Tibial nerve (tissue), 4 donors: ENCODE measurements at places on chromosomes 7 and 10.

DNA sequence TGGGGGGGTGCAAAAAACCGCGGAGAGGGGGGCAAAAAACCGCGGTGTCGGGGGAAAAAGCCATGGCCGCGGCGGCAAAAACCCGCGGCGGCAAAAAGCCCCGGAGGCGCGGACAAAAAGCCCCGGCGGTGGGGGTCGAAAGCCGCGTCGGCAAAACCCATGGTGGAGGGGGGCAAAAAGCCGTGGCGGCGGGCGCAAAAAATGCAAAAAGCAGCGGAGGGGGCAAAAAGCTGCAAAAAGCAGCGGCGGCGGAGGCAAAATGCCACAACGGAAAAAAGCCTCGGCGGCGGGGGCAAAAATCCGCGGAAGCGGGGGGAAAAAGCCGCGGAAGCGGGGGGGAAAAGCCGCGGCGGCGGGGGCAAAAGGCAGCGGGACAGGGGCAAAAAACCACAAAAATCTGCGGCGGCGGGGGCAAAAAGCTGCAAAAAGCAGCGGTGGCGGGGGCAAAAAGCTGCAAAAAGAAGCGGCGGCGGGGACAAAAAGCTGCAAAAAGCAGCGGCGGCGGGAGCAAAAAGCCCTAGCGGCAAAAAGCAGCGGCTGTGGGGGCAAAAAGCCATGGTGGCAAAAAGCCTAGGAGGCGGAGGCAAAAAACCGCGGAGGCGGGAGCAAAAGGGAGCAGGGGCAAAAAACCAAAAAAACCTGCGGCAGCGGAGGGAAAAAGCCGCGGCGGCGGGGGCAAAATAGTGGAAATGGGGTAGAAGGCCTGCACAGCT is 418.9 kb downstream of the ZNF716 start:
- no peak for DNase-seq

- DNase-seq = no peak
Observed at GRCh38 chr10:1809139-1809741, 71.9 kb upstream of the ADARB2 start.

DNA sequence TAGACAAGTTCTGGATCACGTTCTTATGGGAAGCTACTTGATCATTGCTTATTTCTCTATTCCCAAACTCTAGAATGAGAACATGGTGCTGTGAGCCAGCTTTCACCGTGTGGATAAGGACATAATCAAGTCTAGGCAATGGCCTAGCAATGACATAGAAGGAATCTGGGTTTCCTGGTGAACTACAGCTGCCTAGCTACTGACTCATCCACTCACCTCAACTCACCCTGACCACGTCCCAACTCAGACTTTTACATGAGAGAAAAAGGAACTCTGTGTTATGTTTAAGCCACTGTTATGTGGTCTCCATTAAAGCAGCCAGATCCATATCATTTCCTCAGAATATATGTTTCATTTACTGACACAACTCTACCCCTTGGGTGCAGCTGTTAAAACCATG is 18.8 kb upstream of the MET start:
- no peak for DNase-seq

DNA sequence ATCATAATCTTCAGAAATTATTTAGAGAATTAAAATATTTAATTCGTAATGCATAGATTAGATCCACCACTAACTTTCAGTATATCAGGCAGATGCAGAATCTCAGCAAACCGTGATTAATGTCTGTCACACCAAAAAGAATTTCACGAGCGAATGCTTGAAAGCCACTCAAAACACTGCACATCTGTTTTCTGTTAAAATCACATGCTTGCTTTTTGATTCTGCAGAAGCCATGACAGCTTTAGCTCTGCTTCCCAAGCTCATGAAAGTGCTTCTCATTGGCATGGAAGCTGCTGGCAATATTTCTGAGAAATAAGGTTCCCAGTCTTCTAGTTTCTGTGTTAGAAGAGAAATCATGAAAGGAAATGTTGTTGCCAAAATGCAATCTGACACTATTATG is 837.8 kb upstream of the LRRN3 start:
- no peak for DNase-seq

- no peak for DNase-seq
Observed at GRCh38 chr10:71300555-71301370, 18.3 kb upstream of the SLC29A3 start.

GRCh38 chr7:13099154-13099795 is 411.8 kb downstream of the ARL4A start:
- no peak for DNase-seq

GRCh38 chr7:130324306-130324943 is 20.2 kb upstream of the CPA5 start:
- no peak for DNase-seq

DNA sequence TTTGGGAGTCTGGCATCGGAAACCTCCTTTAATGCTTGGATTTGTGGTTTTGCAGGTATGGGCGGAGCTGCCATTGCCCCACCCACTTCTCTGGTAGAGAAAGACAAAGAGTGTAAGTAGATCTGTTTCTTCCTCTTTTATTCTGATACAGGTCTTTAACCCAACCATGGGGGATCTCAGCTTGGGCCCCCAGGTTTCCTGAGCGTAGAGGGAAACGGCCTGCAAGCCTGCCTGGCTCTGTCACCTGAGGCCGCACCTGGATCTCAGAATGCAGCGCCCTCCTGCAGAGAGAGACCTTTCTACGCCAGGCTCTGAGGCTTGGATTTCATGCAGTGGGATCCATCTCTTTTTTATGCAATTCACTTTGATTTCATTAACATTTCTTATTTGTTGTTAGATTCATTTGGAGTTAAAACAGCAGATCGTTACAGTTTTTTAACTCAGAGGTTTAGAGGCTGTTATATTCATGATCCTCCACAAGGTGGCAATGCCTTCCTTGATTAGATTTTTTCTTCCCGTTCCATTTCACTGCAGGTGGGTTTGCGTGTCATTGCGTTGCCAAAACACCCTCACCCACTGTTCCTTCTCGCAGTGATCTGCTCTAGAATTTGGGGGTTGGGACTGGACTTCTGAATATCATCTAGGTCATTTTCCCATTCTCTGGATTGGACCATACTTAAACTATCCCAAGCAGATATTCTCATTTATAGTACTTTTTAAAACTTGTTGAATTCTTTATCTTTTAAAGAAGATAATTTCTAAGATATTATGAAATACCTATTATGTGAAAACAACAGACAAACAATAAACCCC is 20.0 kb downstream of the RBM17 start:
- DNase-seq = no peak

GRCh38 chr10:7945469-7946187 is 108.9 kb upstream of the GATA3 start:
- no peak for DNase-seq

GRCh38 chr7:80681272-80681885 is 42.9 kb downstream of the CD36 start:
- DNase-seq = no peak

DNA sequence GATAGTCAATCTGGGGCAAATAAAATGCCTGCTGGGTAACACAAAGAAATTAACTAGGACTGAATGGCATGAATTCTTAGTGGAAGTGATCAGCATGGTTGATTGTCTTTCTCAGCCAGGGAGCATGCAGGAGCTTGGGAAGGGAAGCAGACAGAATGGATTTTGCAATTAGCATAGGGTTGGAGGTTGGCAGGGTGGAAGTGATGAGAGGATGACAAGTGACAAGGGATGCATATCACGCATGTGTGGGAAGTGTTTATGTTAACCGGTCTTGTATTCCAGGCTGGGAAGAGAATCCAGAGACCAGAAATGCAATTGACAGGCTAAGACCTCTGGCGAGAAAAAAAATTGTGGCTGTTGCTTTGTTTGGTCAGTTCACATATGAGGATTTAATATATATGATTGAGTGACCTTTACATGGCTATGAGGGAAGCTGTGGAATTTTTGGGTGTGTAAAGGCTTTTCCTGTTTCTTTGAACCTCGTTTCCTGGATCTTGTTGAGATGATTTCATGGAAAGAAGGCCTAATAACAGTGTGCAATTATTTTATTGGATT is 8.3 kb downstream of the MDFIC start:
- no peak for DNase-seq

GRCh38 chr10:93601146-93601773 is at the start of gene RBP4:
TSS of gene RBP4 (minus strand) at chr10:93601235. CDS start at chr10:93601028, 207 bp downstream.
- DNase-seq = no peak

DNA sequence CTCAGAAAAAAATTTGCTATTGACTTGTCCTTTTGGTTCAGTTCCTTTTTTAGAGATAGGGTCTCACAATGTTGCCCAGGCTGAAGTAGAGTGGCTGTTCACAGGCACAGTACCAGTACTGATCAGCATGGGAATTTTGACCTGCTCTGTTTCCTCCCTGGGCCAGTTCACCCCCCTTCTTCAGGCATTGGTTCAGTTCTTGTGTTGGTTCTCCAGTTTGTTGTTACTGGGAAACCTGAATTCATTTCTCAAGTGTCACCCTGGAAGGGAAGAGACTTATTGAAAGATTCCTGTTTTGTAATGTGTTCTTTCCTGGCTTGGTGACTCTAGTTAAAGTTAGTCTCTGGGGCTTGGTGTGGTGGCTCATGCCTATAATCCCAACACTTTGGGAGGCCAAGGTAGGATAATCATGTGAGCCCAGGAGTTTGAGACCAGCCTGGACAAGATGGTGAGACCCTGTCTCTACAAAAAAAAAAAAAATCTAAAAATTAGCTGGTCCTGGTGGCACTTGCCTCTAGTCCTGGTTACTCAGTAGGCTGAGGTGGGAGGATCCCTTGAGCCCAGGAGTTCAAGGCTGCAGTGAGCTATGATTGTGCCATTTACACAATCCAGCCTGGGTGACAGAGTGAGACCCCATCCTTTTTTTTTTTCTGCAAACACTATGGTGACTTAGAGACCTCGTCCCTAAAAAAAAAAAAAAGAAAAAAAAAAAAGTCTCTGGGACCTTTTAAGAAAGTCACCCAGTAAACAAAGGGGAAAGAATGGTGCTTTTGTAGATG is 52.7 kb downstream of the CNNM2 start:
- no peak for DNase-seq

- no peak for DNase-seq
Observed at GRCh38 chr7:13908667-13909397, 80.6 kb downstream of the ETV1 start.

- DNase-seq = no peak
Observed at GRCh38 chr10:28620251-28620650, 57.1 kb upstream of the BAMBI start.

GRCh38 chr7:158396982-158397862 is 190.4 kb downstream of the PTPRN2 start:
- DNase-seq = no peak

- DNase-seq = no peak
Observed at GRCh38 chr10:98125940-98126631, 8.4 kb upstream of the R3HCC1L start.

DNA sequence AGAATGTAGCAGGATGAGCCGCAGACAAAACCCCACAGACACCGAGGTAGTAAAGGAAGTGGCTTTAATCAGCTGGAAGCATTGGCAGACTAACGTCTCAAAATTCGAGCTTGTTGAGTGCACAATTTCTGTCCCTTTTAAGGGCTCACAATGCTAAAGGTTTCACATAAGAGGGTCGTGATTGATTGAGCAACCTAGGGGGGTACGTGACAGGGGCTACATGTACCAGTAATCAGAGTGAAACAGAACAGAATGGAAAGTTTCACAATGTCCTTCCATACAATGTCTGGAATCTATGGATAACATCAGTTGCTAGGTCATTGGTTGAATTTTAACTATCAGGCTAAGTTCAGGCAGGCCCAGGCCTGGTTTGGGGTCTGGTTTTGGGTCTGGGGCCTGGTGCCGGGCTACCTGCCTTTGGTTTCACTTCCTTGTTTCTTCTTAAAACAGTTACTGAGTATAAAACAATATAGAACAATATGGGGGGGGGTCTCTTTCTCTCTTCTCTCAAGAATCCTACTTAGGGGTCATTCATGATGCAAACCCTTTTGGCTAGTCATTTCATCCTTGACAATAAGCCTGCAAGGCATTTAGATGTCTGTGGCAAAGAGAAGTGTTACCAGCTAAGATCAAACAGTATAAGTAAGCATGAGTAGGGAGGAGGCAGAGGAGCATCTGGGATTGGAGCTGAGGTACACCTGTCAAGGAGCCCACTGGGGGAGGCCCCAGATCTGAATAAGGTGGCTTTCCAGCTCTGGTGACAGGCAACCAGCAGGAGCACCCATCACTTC is 364.1 kb downstream of the TNS3 start:
- no peak for DNase-seq

- no peak for DNase-seq
Observed at GRCh38 chr7:106952658-106953231, 87.7 kb downstream of the PIK3CG start.

DNA sequence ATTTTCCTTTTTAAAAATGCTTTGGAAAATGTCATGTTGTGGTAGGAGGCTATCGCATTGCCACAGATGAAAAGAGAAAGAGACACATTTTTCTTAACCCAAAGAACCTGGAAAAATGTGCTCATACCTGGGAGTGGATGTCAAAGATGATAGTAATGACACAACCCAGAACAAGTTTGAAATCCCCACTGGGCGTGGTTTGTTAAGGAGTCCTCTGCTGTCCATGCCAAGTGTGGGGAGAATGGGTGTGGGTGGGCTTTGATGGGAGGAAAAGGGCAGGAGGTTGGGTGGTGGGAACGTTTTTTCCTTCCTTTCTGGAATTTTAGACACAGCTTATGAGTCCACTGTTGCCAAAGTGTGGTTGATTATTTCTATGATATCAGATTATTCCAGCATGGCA is 10.9 kb downstream of the OPTN start:
- DNase-seq = no peak

DNA sequence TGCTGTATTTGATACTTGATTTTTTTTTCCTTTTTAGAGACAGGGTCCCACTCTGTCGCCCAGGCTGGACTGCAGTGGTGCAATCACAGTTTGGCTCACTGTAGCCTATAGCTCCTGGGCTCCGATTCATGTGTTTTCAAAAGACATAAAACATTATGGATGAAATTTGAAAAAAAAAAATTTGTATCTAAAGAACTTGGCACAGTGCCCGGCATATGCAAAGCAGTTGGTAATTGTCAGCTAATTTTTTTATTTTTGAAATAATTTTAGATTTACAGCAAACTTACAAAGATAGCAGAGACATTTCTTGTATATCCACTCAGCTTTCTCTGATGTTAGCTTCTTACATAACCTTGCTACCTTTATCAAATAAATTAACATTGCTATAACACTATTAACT is 20.3 kb upstream of the SAMD8 start:
- no peak for DNase-seq

DNA sequence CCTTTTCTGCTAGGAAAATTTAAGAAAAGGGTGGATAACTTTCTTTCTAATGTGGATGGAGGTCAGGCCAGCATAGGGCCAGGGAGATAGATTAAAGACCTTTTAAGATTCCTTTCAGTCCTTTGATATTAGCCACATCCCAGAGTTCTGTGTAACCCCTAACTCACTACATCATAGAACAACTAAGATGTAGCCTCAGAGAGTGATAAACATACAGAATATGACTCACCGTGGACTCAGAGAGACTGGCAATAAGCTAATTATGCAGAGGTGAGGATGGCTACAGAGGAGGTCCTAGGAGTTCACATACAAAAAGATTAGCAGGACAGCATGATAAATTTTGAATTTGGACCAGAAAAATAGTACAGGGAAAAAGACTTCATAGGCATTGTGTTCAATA is 141.0 kb downstream of the AOAH start:
- DNase-seq = no peak

- no peak for DNase-seq
Observed at GRCh38 chr10:100647928-100648327, 97.5 kb upstream of the PAX2 start.
